ENCODE measurements at places on chromosomes 3 and 15.

DNA sequence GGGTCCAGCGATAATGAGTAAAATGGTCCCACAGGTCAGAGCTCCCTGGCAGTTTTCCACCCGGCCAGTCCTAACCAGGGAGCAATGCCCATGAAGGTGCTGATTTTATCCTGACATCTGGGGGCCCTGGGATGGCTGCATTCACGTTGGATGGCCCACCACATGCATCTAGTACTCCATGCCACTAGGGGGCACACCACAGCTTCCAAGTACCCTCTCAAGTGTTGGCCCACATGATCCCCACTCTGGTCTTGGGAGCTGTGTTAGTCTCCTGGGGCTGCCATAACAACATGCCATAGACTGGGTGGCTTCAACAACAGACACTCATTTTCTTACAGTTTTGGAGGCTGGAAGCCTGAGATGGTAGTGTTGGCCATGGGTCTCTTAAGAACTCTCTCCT, 225.5 kb downstream of the SLCO3A1 start:
- DNase-seq, result peak; percentile 40

GRCh38 chr3:135452881-135453280, 512.6 kb upstream of the PPP2R3A start:
- DNase-seq, result no peak

DNA sequence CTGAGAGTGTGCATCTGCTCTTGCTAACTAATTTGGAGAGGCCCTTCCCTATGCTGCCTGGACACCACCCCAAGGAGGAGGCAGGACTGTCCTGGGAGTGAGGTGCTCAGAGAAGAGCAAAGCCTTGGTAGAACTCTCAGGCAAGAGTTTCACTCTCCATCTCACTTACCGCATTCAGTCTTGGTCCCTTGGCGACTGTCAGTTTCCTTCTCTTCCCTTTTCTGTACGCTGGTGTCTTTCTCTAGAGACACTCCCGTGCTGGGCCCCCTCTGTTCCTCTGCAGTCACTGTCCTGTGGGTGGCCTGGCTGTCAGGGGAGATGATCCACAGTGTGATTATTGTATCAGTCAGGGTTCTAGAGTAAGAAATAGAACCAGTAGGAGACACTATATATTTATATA, 44.0 kb downstream of the IDH2 start:
- no peak for DNase-seq

- DNase-seq, result no peak
Observed at GRCh38 chr3:140251678-140252077, 316.7 kb downstream of the CLSTN2 start.

DNA sequence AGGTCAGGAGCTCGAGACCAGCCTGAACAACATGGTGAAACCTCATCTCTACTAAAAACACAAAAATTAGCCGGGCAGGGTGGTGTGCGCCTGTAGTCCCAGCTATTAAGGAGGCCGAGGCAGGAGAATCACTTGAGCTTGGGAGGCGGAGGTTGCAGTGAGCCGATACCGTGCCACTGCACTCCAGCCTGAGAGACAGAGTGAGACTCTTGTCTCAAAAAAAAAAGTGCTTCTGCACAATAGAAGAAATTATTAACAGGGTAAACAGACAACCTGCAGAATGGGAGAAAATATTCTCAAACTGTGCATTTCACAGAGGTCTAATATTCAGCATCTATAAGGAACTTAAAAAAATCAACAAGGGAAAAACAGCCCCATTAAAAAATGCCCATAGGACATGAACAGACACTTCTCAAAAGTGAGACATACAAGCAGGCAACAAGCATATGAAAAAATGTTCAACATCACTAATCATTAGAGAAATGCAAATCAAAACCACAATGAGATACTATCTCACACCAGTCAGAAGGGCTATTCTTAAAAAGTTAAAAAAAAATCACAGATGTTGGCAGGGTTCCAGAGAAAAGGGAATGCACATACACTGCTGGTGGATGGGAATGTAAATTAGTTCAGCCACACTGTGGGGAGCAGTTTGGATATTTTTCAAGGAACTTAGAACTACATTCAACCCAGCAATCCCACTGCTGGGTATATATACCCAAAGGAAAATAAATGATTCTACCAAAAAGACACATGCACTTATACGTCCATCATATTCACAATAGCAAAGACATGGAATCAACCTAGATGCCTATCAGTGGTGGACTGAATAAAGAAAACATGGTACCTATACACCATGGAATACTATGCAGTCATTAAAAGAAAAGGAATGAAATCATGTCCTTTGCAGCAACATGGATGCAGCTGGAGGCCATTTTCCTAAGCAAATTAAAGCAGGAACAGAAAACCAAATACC, 75.5 kb downstream of the MSL2 start:
- DNase-seq, result no peak

DNA sequence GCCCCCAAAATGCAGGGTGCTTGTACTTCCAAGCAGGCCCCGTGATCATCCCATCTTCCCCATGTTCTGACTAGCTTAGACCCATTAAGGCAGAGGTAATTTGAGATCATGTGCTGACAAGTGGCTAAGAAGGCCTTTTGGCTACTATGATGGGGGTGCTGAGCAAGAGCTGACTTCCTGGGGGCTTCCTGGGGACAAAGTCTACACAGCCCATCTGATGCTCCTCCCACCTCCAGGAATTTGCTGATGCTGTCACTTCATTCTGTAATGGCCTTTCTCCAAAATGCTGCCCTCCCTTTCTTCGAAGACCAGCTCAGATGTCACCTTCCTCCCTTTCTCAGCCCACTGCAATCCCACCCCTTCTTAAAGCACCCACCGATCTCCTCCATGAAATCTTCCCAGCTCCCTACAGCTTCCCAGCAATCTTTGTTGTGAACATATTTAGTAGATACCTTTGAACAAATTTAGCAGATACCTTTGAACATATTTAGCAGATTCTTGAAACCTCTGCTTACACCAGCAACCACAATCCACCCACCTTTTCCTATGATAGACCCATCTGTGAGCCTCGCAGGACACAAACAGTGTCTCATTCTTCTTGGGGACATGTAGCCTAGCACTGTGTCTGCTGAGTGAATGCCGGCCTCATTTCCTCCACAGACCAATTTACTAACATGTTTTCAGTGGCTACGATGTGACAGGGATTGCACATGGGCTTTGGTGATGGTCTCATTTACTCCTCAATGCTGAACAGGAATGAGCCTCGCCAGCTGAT, 223.3 kb downstream of the EPHB1 start:
- DNase-seq, result no peak

DNA sequence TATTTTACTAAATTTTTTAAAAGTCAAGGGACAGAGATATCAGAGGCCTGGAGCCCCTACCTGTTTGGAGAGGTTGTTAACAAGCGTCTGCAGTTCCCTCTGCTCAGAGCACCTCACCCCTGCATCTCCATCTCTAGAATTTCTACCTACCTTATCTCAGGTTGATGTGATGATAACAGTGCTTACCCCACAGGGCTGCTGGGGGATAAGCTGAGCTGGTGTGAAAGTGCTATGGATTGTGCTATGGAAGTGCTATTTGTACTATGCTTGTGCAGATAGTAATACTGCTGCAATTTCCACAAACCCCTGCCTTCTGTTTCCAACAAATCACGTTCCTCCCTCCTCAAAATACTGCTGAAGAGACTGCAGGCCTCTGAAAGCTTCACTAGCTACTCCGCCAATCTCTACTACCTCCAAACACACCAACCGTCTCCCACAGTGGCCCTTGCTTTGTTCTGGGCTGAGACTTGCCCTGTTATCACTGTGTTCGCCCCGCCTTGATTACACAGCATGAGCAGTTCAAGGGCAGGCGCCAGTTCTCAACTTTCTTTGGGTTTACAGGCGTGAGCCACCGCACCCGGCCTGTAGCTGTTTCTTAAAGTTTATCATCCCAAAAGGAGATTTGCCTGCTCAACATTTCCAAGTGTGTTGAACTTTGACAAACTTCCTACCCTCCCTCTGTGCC, 28.4 kb upstream of the PARL start:
- DNase-seq, result no peak

- no peak for DNase-seq
Observed at GRCh38 chr15:51443282-51443914, 101.9 kb downstream of the GLDN start.

DNA sequence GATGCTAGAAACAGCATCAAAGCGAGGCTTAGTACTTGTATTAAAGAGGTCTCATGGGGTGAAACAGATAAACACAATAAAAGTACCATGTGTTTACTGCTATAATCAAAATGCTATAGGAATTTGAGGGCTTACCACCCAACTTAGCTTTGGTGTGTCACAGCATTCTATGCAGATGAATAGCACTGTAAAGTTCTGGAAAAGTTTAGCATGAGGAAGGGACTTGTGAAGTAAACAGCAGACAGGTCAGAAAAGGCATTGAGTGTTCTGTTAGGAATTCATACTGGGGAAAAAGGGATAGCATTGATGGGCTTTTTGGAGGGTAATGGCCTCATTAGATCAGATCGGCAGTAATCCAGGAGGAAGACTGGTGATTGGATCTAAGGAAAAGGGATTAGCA, 505.3 kb downstream of the NLGN1 start:
- DNase-seq, result no peak

DNA sequence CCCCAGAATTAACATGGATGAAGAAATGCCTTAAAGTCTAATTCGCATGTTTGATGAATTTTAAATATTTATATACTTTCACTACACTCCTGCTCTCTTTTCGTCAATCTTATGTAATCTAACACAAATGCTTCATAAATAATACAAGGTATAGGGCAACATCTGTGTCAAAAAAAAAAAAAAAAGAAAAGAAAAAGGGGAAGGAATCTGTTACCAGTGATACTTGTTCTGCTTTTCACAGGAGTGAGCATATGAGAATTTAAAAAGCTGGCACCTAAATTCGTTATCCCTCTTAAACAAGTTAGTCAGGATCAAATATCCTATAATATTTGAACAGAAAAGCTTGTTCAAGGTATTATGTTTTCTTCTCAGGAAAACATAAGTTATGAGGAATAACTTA, 243.8 kb downstream of the KCNH8 start:
- no peak for DNase-seq

DNA sequence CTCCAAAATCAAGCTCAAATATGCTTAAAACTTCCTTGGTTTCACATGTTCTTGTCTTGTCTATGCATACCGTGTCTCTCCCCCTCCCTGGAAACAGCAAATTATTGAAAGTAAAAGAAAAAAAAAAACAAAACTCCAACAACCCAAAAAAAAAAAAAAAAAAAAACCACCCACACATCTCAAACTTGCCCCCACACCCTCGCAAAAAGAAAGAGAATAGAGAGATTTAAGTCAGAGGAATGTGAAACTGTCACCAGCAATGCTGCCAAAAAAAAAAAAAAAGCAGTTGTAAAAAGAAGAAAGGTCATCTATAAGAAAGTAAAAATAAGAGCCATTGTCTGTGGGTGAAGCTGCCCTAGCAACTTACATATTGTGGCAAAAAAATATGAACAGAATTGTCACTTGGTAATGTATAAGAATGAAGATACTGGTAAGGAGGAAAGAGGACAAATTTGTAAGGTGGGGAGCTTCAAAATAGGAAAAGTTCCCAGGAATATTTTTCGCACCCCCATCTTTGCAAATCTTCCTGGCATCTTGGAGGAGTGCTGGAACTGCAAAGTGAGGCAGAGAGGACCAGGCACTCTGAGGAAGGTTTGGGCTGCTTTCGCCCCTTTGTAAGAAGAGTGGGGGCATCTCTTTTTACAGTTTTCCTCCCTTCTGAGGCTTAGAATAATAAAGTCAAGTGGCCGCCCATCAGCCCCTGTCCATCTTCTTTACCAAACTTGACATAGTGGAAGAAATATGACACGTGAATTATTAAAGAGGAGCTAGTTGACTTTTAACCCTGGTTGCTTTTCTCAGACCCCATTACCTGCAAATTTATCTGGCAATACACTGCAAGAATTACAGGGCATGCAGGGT, 81.8 kb downstream of the NR2F2 start:
- no peak for DNase-seq

DNA sequence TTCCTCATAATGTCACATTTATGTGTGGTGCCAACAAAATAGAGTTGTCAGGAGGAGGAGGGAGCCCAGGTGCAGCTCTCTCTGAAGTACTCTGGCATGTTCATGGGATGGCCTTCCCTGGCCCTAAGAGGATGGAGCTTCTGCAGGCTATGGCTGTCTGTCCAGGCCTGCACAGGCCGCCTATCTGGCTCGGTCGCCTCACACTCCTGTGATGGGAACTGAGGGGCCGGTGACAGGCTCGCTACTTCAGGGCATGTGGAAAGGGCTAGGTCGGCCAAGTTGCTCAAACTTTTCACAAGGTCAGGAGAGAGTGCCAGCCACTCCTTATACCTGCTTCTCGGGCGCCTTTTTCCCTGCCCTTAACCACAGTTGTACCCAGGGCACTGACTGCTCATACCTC, 51.1 kb downstream of the SOX14 start:
- no peak for DNase-seq

DNA sequence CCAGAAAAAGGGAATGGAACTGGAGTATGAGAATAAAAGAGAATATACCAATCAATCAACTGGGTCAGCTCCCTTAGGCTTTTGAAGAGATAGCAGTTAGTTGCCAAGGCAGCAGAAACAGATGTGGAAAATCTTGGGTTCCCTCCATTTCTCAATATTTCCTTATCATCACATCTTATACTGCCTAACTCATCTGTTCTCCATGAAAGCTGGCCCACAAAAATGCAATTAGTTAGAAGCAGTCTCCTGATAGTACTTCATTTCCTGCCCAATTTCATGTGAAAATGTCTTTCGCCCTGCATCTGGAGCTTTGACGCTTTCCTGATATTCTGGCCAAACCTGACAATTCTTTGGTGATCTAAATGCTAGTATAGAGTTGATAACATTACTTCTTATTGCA, 30.1 kb upstream of the SPTSSB start:
- no peak for DNase-seq

DNA sequence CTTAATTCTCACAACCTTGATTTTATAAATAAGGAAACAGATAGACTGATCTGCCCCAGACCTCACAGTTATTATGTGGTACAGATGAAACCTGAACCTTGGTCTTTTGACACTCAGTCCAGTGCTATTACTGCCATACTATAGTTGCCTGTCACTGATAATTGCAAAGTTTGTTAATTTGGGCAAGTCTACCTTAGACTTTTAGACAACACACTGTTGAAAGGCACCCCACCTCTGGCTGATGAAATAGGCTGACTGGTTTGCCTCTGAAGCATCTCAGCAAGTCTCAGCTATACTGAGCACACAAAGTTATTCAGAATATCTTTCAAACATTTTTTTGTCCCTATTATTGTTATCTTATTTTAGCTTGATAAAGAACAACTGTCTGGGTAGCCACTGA, 53.1 kb upstream of the MAP4 start:
- no peak for DNase-seq

DNA sequence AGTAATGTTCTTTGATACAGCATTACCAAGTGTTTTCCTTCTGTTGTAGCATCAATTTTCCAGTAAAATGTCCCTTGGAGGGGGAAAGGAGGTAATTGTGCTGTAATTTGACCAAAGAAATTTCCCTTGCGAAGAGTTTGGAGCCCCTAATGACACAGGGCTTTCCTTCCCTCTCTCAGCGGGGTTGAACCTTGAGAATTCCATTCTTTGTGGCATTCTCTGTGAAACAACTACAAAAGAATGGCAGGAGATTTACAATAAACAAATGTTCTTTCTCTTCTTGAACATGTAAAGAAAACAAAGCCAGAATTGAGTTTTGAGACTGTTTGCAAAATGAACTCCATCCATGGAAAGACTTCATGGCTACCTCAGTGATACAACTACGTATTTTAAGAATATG, 53.4 kb downstream of the SIDT1 start:
- DNase-seq, result no peak

Measured in activated naive CD8-positive, alpha-beta T cell treated with anti-CD3 and anti-CD28 coated beads for 36 hours (primary cell).